ENCODE measurements at places on chromosomes 11 and 22.

GRCh38 chr11:23013509-23013908, 153.2 kb upstream of the CCDC179 start:
- DNase-seq = no peak

DNA sequence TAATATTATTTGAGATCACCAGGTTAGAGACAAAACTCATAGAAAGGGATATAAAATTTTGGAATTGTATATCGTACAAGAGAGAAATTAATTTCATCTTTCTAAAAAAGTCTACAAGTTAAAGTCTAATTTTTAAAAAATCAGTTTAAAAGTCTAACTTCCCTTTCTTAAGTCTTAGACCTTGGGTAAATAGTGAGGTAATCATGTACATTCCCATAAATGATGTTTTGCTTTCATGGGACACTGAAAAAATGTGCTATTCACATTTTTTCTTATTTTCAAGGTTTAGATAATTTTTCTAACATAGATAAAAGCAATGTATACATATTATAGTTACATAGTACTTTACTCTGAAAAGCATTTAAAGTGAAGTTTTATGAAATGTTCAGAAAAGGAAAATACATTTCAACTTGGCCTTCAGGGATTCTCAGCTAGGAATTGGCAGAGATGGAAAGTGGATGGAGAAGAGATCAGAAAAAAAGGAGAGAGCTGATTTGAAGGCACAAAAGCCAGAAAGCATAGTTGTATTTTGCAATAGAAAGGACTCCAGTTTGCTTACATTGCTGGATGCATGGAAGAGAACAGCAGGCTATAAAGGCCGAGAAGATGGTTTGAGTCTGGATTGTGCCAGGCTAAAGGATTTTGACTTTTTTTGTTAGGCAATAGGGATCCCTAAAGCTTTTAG, 194.0 kb downstream of the CASP12 start:
- DNase-seq = no peak

DNA sequence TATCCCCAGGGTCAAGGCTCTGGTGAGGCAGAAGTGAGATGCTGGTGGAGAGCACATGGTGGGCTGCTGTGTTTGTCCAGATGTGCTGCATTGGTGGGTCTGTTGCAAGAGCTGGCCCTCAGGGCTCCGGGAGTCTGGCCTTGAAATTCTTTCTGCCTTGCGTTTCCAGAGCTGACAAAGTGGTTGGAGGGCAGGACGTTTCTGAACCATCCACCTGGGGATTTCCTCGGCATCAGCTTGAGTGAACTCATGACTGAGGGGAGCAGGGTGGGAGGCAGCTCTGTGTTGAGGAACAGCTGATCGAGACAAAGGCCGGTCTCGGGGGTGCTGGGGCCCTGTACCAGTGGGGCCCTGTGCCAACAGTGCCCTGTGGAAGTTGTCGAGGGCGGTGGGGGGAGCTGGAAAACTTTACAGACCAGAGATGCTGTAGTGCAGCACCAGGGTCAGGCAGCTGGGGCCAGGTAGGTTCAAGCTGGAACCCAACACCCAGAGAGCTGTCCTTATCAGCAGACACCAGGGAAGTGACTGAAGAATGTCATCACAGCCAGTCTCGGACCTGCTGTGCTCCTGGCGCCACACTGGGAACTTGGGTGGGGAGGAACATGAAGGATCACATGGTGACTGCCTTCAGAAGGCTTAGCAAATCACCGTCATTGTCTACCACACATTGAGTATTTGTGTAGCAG, 4.9 kb downstream of the TSKU start:
- no peak for DNase-seq

- DNase-seq = no peak
Observed at GRCh38 chr22:37843741-37844089, 419 bp downstream of the ANKRD54 start.

DNA sequence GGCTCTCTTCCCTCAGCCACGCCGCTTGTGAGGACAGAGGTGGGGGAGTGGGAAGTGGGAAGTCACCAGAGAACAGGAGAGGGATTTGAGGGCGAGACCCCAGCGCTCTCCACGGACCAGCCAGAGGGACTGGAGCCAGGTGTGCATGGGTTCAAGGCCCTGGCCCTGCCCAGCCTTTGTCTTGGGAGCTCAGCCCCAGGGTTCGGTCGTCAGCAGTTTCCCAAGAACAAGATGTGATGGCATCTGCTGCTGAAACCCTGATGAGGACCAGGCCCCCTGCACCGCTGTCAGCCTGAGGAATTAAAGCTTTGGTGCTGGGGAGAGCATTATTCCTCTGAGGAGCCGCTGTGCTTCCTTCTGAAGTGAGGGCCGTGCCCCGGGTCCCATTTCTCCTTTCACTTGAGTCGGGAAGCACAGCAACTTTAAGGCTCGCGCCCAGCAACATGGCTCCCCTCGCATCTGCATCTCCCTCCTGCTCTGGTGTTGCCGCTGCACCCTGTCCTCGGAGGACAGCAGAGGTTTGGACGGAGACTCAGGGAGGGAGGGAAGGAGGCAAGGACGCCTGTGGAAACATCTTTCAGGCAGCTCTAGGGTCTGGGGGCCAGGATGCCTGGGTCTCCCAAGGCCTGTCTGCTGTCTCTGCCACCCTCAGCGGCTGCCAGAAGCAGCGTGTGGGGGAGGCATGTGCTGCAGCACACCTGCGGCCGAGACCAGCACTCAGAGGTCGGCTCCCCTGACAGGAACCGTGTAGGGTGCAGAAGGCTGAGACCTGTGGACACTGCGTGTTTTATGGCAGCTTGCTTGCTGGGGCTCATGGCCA, 3.8 kb downstream of the IFITM5 start:
- DNase-seq = no peak

- DNase-seq = peak; percentile 42
Observed at GRCh38 chr11:93849751-93850593, 446 bp downstream of the VSTM5 start.

- DNase-seq = no peak
Observed at GRCh38 chr22:40542821-40543540, 93.5 kb downstream of the MRTFA start.

- no peak for DNase-seq
Observed at GRCh38 chr22:27124351-27124966, 467.1 kb downstream of the MIAT start.

- no peak for DNase-seq
Observed at GRCh38 chr11:102807921-102808320, 10.0 kb upstream of the MMP1 start.

DNA sequence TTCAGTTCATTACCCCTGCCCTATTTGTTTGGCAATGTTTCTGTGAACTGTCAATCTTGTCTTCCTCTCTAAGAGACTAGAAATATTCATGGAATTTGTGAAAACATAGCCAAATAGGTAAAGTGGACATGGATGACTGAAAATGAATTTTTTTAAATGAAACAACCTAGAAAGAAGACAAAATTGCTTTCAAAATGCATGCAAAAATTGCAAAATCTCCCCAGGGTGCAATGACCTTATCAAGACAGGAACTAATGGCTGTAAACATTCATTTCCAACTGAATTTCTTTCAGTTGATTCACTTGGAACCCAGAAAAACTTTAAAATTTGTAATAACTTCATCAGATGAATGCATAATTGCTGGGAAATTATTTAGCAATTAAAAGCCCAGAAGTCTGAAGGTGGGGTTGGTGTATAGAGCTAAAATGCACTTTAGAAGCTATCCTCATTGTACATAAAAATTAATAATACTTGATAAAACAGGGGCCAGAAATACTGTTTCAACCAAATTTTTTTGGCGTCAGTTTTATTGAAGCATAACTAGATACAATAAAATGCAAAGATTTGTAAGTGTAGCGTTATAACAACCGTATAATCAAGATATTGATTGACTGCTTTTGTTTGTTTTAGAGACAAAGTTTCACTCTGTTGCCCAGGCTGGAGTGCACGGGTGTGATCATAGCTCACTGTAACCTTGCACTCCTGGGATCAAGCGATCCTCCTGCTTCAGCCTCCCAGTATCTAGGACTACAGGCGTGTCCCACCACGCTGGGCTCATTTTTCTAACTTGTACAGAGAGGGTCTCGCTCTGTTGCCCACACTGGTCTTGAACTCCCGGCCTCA, 27.6 kb upstream of the SLC35C1 start:
- DNase-seq = no peak

DNA sequence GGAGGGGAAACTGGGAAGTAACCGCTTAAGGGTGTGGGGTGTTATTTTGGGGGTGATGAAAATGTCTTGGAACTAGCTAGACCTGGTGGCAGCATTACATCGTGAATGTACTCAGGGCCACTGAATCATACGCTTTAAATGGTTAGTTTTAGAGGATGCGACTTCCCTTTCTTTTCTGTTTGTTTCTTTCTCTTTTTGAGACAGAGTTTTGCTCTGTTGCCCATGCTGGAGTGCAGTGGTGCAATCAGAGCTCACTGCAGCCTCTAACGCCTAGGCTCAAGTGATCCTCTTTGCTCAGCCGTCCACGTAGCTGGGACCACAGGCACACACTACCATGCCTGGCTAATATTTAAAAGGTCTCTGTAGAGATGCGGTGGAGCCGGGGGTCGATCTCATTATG, 5.6 kb upstream of the MIAT start:
- no peak for DNase-seq

- DNase-seq = peak; percentile 76
Observed at GRCh38 chr11:126544108-126545056, 188.9 kb downstream of the ST3GAL4 start.

Measured in brain (organoid and tissue), 16 donors.